ENCODE measurements at places on chromosomes 2 and 18.

GRCh38 chr18:22285361-22286140 lies 116.2 kb downstream of the GATA6 start:
- DNase-seq = no peak

GRCh38 chr2:134671513-134671912 lies 47.3 kb downstream of the TMEM163 start:
- no peak for DNase-seq

DNA sequence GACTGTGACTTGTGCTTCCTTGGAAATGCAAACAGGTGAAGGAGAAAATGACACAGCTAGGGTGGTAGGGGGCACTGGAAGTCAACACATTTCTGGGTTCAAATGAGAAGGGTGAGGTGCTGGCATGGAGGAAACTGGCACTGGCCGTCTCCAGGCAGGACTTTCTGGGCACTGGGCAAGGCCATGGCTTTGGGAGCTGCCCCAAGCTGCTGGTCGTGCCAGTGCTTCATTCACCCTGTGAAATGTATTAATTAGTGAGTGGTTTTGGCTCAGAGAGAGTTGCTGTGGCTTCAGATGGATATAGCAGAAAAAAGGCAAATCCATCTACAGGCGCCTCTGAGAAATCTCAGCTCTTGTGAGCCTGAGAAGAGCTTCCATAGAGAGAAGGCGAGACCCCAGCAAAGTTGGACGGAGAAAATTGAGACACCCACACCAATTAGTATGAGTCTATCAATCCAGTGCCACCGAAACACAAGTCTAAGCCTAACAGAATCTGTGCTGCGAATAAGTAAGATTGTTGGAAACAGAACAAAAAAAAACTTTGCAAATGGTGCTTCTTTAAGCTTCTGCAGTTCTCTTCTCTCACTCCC lies 202.1 kb upstream of the TNP1 start:
- no peak for DNase-seq

- no peak for DNase-seq
These were observed 682.7 kb upstream of the FANCL start for GRCh38 chr2:58923869-58924268.

DNA sequence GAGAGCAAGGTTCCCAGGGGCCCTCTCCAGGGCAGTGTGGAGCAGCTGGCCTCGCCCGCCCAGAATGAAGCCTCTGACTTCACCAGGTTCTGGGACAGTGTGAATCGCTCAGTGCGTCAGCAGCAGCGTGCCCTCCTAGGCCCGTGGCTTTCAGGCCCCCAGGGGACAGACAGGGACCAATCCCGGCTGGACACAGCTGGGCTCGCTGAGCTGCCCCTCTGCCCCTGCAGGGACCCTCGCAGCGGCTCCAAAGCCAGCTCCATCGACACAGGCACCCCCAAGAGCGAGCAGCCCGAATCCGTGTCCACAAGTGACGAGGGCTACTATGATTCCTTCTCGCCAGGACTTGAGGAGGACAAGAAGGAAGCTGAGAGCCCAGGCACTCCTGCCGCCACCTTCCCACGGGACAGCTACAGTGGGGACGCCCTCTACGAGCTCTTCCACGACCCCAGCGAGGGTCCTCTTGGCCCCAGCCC lies 7.6 kb downstream of the AMER3 start:
- no peak for DNase-seq

DNA sequence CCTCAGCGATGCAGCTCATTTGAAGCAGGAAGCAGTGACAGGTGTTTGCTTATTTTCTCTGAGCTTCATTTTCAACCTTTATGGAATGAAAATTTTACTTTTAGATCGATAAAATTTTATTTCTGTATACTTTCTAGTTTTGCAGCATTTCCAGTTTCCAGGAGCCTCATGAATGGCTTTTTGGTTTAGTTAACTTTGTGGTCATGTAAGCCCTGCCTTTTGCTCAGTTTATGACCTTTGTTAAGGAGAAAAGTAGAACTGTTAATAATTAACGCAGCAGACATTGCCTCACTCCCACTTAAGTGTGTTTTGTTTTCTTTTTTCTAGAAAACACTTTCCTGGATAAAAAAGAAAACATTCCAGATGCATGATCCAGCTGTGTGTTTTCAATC lies 4.4 kb upstream of the FARP2 start:
- no peak for DNase-seq

GRCh38 chr2:162520959-162521358 lies 177.0 kb downstream of the GCA start:
- no peak for DNase-seq

- DNase-seq = no peak
These were observed 217.7 kb downstream of the AGAP1 start for GRCh38 chr2:235711527-235711926.

- DNase-seq = no peak
These were observed 160.7 kb downstream of the NDUFA10 start for GRCh38 chr2:239864247-239865058.

- no peak for DNase-seq
These were observed 287.5 kb upstream of the CRIM1 start for GRCh38 chr2:36068086-36068485.

- DNase-seq = no peak
These were observed 37.3 kb downstream of the CAPN13 start for GRCh38 chr2:30769891-30770462.

GRCh38 chr2:43542285-43542933 lies 53.4 kb downstream of the THADA start:
- DNase-seq = no peak

DNA sequence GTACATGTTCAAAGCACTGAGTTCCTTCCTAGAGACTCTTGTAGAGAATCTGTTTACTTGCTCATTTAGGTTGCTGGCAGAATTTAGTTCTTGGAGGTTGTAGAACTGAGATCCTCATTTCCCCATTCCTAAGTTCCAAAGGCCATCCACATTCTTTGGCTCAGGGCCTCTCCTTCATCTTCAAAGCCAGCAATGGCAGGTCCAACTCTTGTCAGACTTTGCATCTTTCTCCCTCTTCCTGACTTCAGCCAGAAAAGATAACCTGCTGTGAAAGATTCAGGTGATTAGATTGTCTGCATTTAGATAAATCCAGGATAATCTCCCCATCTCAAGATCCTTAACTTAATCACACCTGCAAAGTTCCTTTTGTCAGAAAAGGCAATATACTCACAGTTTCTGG lies 51.1 kb downstream of the SOCS6 start:
- no peak for DNase-seq

- DNase-seq = no peak
These were observed 323.6 kb downstream of the PAX3 start for GRCh38 chr2:221975151-221975550.

- DNase-seq = no peak
These were observed 185.8 kb upstream of the ARL4C start for GRCh38 chr2:234682492-234683228.

DNA sequence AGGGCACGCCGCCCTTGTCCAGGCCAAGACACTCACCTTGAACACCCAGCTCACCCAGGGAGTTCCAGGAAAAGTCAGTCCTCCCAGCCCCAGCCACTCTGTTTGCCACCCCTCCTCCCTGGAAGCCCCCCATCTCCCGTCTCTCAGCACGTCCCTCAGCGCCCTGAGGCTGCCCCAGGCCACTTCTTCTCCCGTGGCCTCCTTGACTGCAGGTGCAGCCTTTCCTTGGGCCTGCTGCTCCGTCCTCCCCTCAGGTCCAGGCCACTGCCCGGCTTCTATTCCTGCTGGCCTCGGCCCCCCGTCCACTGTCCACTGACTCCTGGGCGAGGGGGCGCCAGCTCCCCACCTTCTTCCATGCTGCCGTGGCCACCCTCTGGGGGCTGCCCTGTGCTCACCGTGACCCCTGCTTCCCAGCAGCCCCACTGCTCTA lies 239.1 kb downstream of the HDAC4 start:
- DNase-seq = no peak

DNA sequence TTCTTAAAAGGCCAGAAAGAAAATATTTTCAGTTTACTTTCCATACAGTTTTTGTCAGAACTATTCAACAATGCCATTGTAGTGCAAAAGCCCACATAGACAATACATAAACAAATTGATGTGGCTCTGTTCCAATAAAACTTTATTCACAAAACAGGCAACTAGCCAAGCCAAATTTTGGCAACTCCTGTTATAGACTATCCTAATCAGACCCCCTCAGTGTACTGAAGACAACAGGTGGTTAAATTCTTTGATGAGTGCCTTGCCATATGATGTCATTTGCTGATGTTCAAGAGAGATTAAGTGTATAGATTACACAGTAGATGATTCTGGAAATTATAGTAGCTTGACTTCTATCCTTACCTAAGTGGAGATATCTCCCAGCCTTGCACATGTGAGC lies 83.4 kb downstream of the FANCL start:
- no peak for DNase-seq

DNA sequence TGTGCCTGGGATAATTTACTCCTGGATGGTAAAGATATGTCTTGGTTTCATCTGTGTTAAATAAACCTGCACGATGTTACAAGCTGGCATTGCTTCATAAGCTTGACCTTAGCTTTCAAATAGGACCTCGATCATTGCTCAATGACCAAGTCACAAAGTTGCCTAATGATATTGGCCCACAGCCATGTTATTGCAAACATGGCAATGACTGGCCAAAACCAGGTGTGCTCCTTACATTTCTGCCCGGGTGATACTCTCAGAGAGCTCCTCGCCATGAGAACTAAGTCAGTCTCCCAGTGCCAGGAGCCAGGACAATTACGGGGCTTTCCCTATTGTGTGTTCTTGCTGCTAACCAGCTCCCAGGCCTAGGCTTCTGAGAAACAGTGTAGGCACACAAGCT lies 72.5 kb upstream of the CYP1B1 start:
- DNase-seq = no peak

- DNase-seq = no peak
These were observed 213.3 kb upstream of the HNRNPA3 start for GRCh38 chr2:176999301-176999700.

- DNase-seq = no peak
These were observed 160.0 kb downstream of the PHLPP1 start for GRCh38 chr18:62875323-62875722.

- no peak for DNase-seq
These were observed 201.1 kb downstream of the SPP2 start for GRCh38 chr2:234251326-234252271.

DNA sequence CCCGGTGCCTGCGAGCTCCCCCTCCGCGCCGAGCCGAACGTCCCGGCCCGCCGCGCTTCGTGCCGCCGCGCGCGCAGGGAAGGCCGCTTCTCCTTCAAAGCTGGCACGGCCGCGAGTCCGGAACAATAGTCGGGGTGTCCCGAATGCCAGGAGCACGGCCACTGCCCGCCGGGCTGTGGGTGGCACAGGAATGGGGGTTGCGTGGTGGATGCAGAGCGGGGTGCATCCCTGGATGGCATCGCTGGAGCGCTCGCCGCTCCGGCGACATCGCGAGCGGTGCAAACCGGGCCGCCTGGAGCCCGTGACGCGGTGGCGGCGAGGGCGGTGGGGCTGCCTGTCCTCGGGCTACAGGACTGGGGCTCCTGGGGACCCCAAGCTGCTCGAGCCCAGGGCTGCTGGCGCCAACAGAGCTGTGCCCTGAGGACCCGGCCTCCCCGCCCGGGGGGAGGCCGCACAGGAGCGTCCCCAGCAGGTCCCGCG lies 1.1 kb upstream of the SATB2 start:
- no peak for DNase-seq

GRCh38 chr2:30984148-30984547 lies 154.1 kb downstream of the GALNT14 start:
- no peak for DNase-seq

DNA sequence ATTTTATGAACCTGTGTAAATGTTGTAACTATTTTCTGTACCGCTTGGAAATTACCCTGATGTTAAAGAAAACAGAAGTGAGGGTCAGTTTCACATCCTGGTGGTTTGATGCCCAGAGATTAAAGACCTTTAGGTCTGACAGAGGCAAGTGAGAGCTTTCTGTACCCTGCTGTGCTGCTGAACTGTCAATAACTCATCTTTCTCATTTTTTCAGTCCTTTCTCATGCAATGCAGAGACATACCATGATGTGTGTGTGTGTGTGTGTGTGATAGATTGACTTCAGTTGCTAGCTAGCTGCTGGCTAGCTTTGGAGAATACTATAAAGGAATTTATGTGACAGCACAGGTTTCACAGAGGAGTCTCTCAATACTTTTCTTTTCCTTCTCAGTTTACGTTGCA lies 2025.6 kb upstream of the LRRTM1 start:
- no peak for DNase-seq

GRCh38 chr18:70671889-70672565 lies 383.2 kb downstream of the SOCS6 start:
- DNase-seq = no peak

DNA sequence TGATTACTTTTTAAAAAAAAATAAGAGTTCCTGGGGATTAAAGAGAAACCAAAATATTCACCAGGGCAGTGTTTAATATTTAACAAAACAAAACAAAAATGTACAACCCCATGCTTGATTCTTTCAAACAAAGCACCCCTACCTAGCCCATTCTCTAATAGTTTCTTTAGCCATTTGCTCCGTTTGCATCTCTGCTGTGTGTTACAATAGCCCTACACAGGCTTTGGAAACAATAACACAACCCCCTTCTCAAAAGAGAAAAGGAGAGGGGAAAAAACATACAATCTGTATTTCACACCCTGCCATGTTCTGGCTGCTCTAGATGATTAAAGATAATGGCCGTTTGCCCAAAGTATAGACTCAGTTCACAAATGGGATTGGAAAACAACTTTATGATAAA lies 302.9 kb downstream of the CPS1 start:
- DNase-seq = no peak

DNA sequence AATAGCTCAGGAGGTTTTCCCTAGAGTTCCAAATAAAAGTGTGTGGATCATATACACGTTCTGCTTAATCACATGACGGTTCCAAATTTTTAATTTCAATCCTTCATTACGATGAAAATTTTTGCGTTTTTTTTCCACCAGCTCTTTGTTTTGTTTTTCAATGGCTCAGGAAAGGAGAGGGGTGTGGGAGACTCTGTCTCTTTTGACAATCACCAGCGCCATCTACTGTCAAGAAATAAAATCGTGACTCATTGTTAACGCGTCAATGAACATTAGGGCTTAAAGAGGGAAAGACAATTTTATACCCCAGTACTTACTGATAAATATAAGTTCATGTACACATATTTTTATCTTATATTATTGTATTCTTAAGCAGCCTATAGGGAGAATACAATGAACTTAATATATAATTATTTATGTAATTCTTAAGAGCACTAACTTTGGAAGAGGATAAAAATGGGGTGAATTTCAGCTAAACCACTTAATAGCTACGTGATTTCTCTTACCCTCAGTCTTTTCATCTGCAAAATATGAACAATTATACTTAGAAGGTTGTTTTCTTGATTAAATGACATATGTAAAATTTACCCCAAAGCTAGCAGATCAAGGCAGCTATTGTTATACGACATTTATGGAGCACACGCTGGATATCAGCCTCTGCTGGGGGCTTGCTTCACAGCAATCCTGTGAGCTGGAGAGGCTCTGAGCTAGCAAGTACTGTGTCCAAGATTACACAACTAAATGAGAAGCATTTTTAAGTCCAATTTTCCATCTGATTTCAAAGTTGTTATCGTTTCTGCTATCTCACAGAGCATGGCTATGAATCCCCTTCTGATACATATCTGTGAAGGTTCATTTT lies 47.4 kb upstream of the RMDN2 start:
- no peak for DNase-seq

- no peak for DNase-seq
These were observed 223.6 kb upstream of the GULP1 start for GRCh38 chr2:188068093-188068492.

- no peak for DNase-seq
These were observed 16.3 kb downstream of the ASAP2 start for GRCh38 chr2:9222893-9223287.
